ENCODE measurements at places on chromosomes 1 and 21.
A peak's percentile ranks its signal among the peaks of the same experiment; 100 is the strongest.

DNA sequence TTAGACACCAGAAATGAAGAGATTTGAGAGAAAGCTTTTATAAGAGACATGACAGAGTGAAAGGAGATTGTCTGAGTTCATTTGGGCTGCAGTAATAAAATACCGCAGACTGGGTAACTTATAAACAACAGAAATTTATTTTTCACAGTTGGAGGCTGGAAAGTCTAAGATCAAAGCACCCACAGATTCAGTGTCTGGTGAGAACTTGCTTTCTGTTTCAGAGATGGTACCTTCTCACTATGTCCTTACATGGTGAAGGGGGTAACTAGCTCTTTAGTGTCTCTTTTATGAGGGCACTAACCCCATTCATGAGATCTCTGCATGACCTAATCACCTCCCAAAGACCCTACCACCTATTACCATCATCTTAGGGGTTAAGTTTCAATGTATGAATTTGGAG lies 30.9 kb upstream of the FCRL4 start:
- DNase-seq = no peak

- no peak for DNase-seq
Measured at GRCh38 chr1:26854906-26855305, 8.0 kb upstream of the SFN start.

- DNase-seq = peak; percentile 15
Measured at GRCh38 chr1:151720974-151721787, at the start of gene RIIAD1. TSS of gene RIIAD1 (plus strand) at chr1:151721522. CDS start at chr1:151721537, 15 bp downstream.

DNA sequence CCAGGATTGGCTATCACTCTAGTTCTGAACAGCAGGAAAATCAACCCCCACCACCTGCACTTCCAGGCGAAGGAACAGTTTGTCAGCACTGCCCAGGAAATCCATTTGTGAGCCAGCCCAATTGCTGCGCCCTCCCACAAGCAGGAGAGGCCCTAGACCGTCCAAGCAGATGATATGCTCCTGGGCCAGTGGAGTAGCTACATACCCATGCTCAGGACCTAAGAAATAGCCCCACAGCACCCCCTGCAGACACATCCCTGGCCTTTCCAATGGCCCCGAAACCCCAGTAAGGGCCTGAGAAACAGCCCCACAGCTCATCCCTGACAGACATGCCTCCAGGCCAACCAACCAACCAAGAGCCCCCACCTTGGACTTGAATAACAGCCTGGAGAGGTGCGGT lies 111.5 kb upstream of the ZC3H11B start:
- no peak for DNase-seq

DNA sequence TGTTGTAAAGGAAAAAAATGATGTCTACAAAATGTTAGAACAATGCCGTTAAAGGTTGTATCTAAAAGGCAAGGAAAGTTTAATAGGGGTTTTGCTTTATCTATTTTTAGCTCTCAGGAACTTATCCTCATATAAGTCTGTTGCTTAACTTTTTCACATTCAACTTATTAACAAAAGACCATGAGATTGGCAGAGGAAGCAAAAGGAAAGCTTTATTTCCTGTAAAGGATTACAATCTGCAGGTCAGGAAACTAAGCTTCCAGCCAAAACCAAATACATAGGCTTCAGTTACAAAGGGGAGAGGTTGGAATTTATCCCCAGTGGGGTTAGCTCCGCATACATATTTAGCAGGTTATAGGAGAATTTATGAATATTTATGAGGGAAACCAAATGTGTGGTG lies 58.7 kb upstream of the KIAA1614 start:
- no peak for DNase-seq

DNA sequence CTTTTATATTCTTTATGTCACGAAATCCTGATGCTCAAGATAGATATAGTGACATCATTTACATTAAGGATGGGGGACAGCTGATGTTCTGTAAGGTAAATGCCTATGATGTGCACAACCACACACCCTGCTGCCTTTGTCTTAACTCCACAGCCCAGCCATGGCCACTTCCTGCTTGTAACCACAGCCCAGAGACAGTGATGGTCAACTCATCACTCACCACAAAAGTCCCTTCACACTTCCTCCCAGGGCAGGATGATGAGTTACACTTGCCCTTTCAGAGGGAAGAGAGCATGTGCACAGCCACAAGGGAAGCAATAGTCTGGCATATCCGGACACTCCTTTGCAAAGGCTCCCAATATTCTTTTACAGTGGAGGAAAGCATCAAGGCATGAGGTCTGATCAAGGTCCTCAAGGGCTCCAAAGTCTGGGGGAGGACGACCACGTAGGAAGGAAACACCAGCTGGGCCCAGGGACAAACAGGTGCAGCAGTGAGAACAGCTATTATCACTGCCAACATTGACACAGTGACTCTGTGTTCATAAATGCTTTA lies 53.8 kb downstream of the PLPP3 start:
- DNase-seq = no peak

DNA sequence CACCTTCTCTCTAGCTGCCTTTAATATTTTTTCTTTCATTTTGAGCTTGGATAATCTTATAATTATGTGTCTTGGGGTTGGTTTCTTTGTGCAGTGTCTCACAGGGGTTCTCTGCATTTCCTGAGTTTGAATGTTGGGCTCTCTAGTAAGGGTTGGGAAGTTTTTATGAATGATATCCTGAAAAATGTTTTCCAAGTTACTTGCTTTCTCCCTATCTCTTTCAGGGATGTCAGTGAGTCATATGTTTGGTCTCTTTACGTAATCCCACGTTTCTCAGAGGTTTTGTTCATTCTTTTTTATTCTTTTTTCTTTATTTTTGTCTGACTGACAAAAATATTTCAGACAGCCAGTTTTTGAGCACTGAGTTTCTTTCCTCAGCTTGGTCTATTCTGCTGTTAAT lies 55.4 kb upstream of the CCDC190 start:
- DNase-seq = no peak

- DNase-seq = no peak
Measured at GRCh38 chr21:41375875-41376274, 14.0 kb downstream of the MX2 start.

DNA sequence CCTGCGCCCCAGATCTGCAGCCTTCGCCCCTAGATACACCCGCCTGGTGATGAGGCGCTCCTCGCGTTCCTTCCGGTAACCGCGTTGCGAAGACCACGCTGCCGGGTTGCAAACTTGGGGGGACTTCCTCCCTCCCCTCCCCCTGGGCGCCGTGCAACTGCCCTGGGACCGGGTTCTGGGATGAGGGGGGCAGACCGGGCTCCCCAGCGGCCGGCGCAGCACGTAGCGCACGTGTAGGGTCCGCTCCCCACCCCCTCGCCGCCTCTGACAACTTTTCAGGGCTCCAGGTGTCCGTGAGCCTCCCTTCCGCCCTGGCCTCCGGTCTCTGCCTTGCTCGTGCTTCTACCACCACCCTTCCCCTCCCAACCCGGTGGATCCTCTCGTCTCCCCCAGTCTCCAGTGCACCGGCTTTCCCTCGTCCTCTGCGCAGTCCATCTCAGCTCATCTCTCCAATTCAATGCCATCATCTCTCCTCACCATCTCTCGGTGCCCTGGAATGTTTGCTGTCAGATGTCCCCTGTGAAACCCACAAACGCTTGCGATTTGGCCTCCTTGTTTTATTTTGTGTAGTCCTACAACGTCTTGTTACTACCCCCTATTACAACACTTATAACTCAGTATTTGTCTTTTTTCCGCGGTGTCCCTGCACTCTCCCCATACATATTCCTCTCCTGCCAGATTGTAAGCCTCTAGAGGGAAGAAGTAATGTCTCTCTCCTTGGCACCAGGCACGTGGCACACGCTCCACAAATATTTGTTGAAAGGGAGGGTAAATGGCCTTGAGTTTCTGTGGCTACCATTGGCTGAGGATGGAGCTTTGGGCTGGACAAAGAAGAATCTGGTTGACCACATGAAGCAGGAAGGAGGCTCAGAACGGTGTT lies 782 bp downstream of the PCAT6 start:
- DNase-seq = no peak

- no peak for DNase-seq
Measured at GRCh38 chr1:70819785-70820184, 227.8 kb downstream of the PTGER3 start.

Data from T-helper 2 cell (primary cell).